T-helper 17 cell (primary cell): ENCODE measurements at places on chromosomes 3 and 15. TPM values are rescaled to one million over a fixed set of nuclear protein-coding genes. Genes with fewer than 3 reads are reported as not detected.

The P3H2 gene
- not detected for total RNA-seq

The TRANK1 gene
- 89.7 TPM for total RNA-seq

The TRAT1 gene
- total RNA-seq = 87.0 TPM

The PIF1 gene
- 0.44 TPM for total RNA-seq

The SNTN gene
- total RNA-seq = not detected
